Fibroblast of skin of left biceps (primary cell): ENCODE measurements at places on chromosomes 2 and 18.

DNA sequence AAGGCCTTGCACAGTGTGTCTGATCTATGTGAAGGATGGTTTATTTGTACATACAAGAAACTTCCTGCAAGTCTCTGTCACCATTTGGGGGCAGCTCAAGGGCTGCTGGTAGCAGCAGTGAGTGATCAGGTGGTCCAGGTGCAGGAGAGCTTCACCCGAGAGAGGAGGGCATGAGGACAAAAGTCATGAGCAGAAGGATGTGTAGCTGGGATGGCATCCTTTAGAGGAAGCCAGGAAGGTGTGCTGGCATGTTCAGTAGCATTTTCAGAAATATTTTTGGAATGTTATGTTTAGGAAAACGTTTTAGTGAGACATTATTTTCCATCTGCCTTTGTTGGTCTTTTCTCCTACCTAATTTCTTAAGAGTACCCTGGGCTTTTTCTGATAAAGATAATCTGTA is 31.9 kb downstream of the VWA3B start:
- DNase-seq = no peak

DNA sequence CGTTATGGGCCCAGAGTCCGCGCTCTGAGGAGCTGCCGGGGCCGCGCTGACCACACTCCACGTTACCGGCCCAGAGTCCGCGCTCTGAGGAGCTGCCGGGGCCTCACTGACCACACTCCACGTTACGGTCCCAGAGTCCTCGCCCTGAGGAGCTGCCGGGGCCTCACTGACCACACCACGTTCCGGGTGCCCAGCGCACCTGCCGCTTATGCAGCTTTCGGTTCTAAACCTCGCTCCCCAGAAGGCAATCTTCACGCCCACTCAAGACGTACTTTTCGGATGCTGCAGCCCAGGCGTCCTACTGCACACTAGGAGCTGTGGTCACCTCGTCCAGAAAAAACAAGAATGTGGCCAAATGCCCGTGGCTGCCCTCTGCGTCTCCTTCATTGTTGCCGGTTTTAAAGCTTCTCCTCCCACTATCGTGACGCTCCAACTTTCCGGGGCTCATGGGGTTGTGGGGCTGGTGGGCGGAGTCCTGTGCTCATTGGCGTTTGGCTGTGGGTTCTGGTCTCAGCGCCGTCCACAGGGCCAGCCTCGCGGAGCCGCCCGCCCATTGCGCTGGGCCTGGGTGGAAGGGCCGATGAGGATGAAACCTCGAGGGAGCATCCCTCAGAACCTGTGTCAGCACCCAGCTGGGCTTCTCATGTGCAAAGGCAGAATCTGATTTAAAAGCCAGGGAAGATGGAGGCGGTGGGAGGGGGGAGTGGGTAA is 11.9 kb downstream of the KCNG2 start:
- no peak for DNase-seq

DNA sequence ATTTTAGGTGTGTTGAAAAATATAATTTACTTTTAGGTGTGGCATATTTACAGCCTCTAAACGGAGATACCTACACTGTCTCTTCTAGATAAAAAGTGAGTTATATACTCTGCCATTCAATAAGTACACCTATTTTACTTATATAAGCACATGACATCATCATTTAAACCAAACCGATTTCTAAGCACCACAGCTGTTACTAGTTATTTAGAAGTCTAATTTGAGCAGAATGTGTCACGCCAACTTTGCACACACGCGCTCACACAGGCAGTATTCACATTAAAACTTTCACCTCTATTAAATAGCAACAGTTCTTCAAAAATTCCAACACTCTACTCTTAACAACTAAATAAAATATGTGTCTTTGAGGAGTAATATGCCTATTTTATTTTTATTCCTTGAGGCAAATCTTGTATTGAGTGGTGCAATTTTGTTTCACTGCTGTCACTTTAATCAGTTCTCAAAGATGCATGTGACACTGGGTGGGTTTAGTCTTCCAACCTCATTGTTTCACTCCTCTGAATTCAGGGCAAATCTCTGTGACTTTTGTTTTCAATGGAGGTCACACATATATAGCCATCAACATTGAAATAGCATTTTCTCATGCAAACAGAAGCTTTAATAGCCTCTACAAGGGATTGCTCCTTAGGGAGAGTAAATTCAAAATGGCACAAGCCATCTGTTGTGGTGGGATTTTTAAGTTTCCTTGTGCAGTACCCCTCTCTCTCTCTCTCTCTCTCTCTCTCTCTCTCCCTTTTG is 721.0 kb downstream of the PLCL1 start:
- peak; percentile 23 for DNase-seq

GRCh38 chr2:126359494-126359893 is 296.5 kb upstream of the GYPC start:
- no peak for DNase-seq

GRCh38 chr2:171792886-171793580 is 101.0 kb downstream of the SLC25A12 start:
- DNase-seq = no peak

DNA sequence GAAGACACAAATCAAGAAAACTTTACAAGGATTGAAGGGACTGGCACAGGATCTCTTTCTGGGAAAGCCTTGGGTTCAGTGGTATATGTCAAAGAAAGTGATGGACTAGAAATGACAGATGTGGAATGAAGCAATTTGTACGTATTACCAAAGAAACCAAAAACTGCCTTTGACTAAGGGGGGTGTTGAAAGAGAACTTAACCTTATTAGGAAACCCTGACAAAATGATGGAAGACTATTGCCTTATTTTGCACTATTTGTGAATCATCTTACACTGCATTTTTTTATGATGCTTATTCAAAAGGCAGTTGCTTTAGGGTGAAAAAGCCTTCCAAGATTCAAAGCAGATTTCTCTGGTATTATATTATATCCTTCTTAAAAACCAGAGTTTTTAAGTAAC is 4.0 kb downstream of the TSGA10 start:
- no peak for DNase-seq

- DNase-seq = no peak
Observed at GRCh38 chr2:24672589-24672988, 120.6 kb downstream of the PTRHD1 start.

DNA sequence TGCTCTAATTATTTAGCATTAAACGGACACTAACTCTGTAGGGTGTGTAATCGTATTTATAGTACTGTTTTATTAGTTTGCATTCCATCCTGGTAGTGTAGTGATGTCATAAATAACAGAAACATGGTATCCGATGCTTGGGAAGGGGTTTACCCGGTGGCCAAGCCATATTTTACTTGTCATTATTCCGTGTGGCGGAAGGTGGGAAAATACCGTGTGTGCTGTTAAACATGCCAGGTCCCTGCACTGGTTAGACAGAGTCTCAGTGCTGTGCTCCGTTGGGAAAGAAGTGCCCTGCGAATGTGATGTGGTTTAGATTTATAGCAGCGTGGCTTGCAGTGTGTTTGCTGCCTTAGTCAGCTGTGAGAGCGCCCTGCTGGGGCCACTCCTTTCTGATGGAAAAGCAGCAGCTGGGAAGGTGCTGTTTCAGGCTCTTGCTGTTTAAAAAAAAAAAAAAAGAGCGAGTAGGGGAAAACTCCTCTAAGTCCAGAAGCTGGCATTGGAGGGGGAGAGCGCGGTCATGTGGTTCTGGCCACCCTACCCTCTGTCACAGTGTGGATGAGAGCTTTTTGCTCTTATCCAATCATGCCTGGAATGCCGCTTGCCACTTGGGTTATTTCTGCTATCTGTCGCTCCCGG is 211.0 kb downstream of the NEDD4L start:
- no peak for DNase-seq

GRCh38 chr2:113164215-113164929 is 9.4 kb upstream of the PSD4 start:
- no peak for DNase-seq

GRCh38 chr2:201182650-201183364 is at the start of gene CASP10:
Gene CASP10, plus strand, starts transcription at chr2:201183141. Its CDS starts 2,637 bp downstream, at chr2:201185778.
- no peak for DNase-seq

GRCh38 chr2:131445896-131446295 is 30.0 kb upstream of the TUBA3D start:
- DNase-seq = no peak

- DNase-seq = peak; percentile 98
Observed at GRCh38 chr2:157173740-157174184, 83.7 kb upstream of the GALNT5 start.

DNA sequence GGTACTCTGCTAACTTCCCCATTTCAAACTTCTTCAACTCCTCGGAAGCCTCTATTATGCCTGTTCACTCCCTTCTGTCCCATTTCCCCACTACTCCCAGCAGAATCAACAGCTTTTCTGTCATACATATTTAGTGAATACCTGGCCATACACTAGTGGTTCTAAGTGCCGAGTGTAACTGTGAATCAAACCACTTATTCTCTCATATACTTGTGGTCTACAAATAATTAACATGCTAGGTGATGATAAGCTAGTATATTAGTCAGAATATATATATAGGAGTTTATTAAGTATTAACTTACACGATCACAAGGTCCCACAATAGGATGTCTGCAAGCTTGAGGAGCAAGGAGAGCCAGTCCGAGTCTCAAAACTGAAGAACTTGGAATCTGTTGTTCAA is 150.7 kb downstream of the CCDC102B start:
- DNase-seq = no peak

GRCh38 chr18:28729321-28729720 is 552.4 kb upstream of the CDH2 start:
- DNase-seq = no peak

DNA sequence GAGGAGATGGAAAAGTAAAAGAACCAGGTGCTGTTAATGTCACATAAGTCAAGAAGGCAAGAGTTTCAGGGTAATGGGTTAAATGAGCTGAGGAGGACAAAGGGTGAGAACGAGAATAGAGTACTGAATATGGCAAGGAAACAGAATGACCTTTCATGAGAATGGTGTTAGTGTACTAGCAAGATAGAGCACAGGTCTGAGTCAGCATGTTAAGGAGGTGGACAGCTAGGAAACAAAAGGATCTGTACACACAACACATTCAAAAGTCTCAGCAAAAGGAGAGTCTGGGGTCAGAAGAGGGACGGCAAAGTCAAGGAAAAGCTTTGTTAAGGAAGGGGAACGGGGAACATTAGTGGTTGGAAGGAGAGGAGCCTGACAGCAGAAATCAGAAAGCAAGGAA is 28.9 kb downstream of the LMAN2L start:
- no peak for DNase-seq

DNA sequence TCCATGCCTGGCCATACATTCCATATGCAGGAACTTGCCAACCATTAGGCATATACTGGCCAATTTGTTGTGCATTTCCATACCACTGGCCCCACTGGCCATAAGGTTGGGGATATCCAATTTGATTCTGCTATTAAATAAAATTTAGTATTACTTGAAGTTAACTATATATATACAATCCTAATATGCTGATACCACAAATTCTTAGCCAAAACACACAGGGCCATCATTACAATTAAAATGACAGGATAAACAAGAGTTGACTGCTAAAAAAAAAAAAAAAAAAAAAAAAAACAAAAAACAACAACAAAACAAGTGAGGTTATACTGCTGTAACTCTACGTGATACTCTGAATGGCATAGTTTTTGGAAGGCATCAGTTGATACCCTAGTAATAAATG is 23.5 kb upstream of the C2orf42 start:
- DNase-seq = no peak

GRCh38 chr2:214244847-214245246 is 166.0 kb upstream of the VWC2L start:
- no peak for DNase-seq

- DNase-seq = no peak
Observed at GRCh38 chr2:226086190-226086589, 686.7 kb downstream of the NYAP2 start.

GRCh38 chr2:102753563-102754159 is 8.2 kb upstream of the TMEM182 start:
- DNase-seq = no peak

DNA sequence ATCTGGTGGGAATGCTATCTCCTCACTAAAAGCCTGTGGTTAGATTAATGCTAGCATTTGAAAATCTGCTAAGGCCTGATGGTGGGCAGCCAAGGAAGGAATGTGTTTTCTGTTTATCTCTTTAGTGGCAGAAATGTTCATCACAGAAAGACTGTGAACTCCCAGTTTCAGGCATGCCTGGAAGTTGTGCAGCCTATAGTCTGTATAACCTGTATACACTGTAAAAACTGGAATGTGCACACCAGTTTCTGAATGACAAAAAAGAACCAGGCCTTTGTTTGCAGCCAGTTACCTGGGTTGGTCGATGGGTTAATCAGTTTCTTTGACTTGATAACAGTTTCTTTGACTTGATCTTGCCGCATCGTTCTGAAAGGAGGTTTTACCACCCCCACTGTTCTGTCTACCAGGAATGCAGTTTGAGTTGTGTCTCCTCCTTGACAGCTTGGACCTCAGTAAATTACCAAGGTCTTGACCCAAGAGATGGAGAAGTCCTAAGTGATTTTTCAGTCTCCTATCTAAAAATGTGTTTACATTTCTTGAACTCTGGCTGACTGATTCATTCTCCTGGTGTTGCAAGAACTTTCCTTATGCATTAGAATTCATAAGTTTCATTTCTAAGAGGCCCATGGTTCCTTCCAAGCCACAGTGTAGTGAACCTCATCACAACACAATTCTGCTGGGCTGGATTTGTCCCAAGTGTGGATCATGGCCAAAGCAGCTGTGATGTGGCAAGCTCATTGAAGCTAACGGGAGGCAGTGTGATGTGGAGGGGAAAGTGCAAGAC is 62.2 kb downstream of the KIAA2012 start:
- DNase-seq = peak; percentile 99

GRCh38 chr18:26803643-26804042 is 61.9 kb downstream of the AQP4 start:
- DNase-seq = no peak

DNA sequence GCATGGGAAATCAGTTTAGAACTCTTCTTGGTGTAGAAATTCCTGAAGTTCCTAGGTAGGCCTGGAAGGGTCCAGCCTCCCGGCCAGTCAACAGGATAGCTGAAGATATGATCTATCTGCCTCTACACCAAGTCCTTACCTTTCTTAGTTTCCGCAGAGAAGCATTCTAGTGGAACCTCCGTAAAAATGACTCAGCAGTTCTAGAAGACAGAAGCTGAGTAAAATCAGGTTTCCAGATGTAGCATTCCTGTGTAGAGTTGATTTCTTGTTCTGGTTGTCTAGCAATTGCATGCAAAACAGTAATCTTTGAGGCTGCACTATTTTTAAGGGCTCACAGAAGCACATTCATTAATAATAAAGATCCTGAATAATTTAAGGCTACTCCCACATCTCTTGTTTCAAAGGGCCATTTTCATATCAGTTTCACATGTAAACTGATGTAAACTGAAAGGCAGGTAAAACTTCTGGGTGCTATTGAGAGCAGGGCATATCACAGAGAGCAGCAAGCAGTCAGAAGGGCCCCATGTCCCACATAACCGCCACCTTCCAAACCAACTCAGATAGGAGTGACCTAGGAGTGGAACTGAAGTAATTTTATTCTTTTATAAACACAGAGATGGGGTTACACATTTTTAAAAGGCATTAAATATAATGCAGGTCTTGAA is 3.2 kb upstream of the DYTN start:
- no peak for DNase-seq
